ENCODE measurements at places on chromosomes 7 and 10.

DNA sequence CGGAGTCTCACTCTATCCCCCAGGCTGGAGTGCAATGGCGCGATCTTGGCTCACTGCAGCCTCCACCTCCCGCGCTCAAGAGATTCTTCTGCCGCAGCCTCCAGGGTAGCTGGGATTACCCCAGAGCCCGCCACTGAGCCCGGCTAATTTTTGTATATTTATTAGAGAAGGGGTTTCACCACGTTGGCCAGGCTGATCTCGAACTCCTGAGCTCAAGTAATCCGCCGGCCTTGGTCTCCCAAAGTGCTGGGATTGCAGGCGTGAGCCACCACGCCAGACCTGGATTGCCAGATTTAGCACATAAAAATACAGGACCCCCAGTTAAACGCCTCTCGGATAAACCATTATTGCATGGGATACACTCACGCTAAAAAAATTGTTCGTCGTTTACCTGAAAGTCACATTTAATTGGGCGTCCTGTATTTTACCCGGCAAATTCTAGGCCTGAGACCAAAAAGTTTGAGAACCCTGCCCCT is 375 bp upstream of the GATAD1 start:
- DNase-seq = no peak

GRCh38 chr7:35398518-35398917 is 144.6 kb upstream of the TBX20 start:
- no peak for DNase-seq

- no peak for DNase-seq
These were observed 383.4 kb upstream of the ADARB2 start for GRCh38 chr10:2120746-2121145.

- DNase-seq = no peak
These were observed 3.6 kb downstream of the MCU start for GRCh38 chr10:72695496-72695895.

DNA sequence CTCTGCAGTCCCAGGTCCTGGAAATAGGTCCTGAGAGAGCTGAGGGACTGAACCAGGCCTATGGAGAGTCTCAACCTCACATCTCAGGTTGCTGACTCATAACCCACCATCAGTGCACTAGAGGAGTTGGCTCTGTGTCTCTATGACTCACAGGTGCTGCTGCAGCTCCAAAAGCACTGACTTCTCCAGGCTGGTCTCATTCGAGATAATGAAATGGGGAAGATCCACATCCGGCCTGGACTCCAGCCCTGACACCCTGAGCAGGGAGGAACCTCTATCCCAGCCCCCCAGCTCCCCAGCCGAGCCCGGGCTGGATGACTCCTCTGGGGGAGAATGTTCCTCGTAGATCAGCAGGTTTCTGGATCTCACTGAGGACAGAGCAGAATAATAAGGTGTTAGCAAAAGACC is 35.5 kb upstream of the DGKI start:
- no peak for DNase-seq

DNA sequence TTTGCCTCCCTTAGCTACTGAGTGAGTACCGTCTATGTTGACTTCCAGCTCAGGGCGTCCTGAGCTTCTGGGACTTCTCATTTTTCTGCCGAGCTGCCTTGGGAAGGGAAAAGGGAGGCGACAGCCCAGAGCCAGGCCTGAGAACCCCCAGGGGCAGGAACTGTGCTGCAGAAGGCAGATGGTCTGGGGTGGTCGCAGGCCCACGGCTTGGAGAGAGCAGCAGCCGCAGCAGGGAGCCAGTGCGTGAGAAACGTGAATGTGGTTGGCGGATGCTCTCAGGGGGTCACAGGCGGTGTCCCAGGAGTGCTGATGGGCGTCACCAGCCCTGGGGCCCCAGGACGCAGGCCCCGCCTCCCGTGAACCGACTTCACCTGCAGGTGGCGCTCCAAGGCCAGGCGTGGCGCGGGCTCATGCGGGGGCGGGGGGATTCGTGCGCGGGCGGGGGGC is 9.2 kb upstream of the PWWP2B start:
- DNase-seq = peak; percentile 71

DNA sequence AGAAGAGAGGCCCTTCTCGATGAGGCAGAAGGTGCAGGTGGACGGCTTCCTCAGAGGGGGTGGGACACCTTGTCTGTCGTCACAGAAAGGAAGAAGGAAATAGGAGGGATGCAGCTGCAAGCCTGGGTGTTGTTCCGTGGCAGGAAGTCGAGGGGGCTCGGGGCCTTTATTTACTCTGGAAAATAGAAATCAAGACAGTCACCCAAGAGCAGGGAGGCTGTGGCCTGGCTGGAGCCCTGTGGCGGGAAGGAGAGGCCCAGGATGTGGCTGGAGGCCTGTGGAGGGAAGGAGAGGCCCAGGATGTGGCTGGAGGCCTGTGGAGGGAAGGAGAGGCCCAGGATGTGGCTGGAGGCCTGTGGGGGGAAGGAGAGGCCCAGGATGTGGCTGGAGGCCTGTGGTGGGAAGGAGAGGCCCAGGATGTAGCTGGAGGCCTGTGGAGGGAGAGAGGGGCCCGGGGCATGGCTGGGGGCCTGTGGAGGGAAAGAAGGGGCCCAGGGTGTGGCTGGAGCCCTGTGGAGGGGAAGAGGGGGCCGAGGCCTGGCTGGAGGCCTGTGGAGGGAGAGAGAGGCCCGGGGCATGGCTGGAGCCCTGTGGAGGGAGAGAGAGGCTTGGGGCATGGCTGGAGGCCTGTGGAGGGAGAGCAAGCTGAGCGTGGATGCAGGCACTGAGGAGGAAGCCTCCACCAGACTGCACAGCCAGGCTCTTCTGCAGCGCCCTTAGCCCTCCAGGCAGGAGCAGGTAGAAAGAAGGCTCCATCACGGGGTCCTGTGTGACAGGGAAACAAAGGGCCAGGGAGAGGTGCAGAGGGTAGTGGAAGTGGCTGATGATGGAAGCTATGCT is 97.3 kb upstream of the SFMBT2 start:
- DNase-seq = no peak

GRCh38 chr10:52951824-52952223 is 179.2 kb upstream of the MBL2 start:
- DNase-seq = no peak

DNA sequence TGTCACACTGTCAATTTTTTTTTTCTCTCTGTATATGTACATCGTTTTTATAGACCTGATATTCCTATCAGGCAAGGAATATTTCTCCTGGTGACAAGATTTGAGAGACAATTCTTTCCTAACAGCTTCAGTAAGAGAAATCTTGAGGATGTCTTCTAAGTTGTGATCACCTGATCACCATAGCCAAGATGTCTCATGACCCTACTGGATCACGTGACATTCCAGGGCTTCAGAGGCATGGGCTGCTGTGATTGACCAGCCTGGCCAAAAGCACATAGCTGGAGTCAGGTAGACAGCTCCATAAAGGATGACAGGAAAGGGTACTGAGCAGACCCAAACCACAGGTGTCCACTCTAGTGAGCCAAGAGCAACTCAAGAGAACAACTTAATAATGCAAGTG is 444.9 kb downstream of the SORCS3 start:
- DNase-seq = no peak

DNA sequence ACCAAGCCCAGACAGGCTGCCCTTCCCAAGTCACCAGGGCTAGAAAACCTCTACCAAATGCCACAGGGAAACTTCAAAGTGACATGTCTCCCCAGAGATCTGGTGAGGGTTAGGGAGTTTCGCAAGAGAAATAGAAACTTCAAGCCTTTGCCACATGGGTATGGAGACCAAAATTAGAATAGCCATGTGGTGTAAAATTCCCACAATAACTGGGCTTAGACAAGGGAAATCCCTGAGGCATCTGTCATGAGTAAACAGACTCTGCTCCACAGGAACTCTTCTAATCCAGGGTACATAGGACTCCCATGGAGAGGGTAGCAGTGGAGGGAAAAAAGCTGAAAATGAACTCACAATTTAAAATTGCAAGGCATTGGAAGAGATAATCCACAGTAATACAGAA is 14.3 kb downstream of the ADAM12 start:
- DNase-seq = no peak

DNA sequence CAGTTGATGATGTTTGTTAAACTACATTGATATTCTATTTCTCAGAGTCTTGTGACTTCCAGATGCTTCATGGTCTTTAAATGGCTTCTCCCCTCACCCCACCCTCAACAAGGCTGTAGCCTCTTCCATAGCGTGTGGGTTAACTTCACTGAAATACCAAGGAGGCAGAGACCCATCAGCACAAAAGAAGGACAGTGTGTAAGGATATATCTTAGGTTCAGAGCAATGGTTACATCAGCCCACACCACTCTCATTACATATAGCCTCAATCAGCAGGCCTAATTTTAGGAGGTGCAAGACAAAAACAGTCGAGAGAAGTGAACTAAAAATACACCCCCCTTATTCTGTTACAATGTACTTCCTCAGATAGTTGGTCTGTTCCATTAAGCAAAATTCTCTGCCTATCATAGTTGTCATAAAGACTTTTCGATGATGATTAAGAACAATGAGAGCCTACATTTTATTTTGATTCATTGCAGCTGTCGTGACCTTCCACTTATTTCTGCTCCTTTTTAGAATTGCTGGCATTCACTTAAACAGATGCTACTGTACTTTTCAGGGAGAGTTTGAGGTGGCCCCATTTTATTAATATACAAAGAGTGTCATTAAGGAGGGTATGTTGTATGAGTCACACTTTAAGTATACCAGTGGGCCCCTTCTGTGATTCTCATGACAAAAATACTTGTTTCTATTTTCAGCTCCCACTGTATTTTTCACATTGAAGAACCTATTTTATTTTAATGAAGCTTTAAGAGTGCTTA is 52.1 kb downstream of the WIPF3 start:
- DNase-seq = no peak

DNA sequence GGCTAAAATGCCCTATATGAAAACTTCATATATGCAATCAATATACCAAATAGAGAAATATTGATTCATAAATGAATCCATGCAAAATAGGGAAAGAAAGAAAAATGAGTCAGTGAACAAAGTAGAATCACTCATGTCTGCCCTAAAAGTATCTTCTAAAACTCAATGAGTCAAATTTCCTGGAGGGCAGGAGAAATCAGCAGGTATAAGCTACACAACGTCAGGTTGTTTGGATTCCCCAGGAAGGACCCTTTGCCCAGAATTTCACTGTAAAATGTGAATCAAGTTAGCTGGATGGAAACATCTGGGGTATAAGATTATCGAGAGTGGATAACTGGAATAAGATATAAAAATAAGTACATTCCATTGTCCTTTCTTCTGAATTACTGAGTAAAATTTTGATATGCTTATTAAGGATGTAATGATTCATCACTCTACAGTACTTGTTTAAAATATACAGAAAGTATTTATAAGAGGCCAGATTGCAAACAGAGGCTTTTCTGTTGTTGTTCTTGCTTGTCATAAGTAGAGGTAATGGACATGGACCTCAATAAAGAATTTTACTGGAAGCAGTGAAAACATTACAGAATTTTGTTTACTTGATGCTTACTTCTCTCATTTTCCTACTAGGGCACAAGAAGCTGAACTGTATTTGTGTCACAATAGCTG is 99.0 kb downstream of the AGMO start:
- DNase-seq = no peak

- DNase-seq = no peak
These were observed 34.2 kb downstream of the GPER1 start for GRCh38 chr7:1121886-1122831.

- DNase-seq = no peak
These were observed 7.3 kb downstream of the FGFBP3 start for GRCh38 chr10:91901784-91902677.

DNA sequence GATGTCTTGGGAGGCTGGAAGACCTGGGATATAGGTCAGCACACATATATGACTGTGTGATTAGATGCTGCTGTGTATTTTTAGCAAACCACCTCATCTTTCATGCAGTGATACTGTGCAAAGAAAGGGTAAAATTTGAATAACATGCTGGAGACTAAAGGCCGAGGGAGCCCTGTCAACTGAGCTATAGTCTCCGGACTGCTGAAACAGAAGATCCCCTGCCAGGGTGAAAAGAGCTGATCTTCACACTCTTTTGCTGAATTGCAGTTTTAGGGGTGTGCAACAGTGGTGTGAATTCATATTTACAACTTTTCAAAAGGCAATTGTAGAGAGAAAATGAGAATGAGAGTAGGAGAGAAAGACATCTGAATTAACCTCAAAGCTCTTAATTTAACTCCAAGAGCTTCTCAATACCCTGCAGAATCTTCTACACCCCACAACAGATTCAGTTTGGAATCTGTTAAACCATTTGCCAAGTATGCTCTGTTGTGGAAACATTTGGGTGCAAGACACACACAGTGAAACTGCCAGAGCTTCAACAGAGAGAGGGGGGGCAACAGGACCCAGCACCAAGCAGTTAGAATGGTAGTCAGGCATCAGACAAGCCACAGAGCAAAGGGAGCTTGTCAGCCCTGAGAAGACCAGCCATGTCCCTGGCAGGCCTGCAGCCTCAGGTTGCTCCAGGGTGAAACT is 190.1 kb upstream of the STK17A start:
- DNase-seq = no peak

DNA sequence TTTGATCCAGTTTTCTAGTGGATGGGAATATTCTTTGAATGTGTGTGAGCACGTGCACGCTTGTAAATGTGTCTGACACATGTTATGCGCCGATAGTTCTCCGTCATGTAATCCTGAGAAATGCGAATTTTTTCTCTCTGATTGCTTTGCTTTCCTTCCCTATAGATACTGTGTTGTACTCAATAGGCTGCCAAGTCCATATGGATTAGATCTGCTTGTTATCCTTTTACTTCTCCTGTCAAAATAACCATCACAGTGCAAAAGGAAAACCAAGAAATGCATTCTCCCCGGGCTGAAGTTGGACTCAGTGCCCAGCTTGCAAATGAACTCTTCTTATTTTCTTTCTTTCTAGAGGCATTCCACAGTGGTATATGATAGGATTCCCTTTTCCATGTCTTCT is 131.9 kb downstream of the KIAA1217 start:
- DNase-seq = no peak

DNA sequence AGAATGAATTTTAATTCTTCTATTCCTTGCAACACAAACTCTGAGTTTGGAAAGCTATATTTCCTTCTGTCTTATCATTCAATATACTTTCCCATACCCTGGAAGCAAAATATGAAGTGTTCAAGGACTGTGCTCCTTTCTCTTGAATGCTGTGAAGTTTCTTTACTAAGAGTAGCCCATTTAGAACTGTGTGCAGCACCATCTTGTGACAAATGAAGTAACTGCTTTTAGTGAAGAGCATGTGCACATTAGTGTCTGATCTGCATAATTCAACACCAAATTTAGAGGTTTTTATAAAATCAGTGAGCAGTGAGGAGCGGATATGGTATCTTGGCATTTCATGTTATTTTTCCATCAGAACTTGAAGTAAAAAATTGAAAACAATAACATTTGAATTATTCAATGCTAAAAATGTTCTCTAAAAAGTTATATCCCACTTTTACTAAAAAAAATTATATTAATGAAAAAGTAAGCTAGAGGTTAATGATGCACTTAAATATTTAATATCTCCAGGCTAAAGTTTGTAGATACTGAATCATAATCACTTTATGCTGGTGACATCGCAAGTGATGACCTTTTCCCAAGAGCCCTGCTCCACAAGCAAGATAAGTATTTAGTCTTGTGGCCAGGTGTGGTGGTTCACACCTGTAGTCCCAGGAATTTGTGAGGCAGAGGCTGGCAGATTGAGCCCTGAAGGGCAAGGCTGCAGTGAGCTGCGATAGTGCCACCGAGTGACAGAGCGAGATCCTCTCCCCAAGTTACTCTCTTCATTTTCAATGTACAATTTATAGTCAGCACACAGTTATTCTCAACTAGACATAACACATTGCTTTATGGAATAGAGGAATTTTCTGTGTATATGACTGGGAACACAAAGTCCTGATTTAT is 108.8 kb upstream of the PCLO start:
- DNase-seq = no peak

- DNase-seq = no peak
These were observed 83.9 kb upstream of the PAX2 start for GRCh38 chr10:100661520-100661919.

GRCh38 chr10:132984801-132985545 is 42.6 kb upstream of the CFAP46 start:
- DNase-seq = no peak

GRCh38 chr10:50604809-50605208 is 18.9 kb downstream of the SGMS1 start:
- no peak for DNase-seq
